ENCODE measurements at places on chromosomes 16 and 17.

DNA sequence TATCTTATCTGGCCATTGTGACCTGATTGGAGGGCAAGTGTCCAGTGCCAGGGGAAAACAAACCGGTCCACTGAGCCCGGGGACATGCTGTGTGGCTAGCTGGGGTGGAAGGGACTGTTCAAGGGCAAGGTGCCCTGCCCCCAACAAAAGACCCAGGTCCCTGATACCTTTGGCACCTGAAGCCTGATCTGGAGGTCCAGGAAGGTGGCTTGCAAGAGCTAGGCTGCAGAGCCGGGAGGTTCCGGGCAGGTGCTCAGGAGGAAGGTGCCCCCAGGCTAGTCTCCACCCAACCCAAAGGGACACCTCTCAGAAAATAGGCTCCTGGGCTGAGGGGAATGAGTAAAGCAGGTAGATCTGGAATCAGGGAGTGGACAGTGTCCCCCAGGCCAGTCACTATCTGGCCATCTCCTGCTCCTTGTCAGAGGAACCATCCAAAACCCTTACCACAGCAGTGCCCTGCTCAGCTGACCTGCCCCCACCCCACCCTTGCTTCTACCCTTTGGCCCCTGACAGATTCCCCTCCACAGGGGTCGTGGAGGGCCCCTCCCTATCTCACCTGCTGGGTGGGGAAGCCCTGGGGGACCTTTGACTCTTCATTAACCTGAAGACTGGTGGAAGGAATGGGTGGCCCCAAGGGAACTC lies 6.2 kb downstream of the NAT9 start:
- DNase-seq = no peak

DNA sequence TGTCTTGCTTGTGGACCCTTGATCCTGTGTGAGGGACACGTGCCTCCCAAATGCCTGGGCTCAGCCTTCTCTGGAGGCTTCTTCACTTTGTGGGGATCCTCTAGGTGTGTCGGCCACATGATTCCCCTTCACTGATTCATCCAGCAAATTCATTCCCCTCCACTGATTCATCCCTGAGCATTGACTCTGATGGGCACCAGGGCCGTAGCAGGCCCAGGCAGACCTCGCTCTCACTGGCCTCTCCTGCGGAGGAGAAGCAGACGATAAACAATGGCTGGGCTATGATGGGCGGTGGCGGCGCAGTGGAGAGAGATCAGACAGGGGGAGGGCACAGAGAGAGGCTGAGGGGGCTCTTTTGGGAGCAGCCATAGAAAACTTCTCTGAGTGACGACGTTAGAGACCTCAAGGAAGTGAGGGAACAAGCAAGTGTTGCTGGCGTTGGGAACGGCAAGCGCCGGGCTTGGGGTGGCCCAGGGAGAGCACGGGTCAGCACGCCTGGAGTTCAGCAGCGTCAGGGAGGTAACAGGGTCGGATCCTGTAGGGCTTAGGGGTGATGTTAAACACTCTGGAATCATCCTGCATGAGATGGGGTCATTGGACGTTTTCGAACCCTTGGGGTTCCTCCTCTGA lies 17.5 kb upstream of the RPTOR start:
- no peak for DNase-seq

DNA sequence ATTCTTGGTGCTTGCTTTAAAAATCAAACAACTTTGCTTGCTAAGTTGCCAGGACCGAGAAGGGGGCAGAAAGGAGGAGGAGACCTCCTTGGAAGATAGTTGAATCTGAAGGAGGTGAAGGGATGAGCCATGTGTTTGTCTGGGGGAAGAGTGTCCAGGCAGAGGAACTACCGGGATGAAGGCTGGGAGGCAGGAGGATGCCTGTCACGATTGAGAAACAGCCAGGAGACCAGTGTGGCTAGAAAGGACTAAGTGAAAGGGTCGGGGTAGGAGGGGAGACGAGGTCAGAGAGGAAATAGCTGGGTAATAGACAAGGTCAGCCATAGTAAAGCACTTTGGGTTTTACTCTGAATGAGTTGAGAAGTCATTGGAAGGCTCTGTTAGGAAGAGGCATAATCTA lies 38.9 kb upstream of the CSNK2A2 start:
- DNase-seq = no peak

- DNase-seq = peak; percentile 94
Observed at GRCh38 chr17:77424585-77425344, 284.0 kb downstream of the SEC14L1 start.

DNA sequence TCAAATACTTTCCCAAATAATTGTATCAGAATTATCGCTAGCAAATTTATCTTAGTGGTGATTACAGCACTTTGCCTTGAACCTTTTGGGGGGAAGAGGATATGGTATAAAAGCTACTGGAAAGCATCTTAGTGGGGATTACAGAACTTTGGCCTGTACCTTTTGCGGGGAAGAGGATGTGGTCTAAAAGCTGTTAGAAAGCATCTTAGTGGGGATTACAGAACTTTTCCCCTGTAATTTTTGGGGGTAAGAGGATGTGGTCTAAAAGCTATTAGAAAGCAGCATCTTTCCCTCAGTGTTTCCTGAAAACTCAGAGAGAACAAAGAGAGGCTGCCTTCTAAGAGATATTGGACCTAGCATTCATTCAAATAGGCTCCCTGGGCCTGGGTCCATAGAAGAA lies 4.1 kb downstream of the SLFN12 start:
- DNase-seq = no peak

DNA sequence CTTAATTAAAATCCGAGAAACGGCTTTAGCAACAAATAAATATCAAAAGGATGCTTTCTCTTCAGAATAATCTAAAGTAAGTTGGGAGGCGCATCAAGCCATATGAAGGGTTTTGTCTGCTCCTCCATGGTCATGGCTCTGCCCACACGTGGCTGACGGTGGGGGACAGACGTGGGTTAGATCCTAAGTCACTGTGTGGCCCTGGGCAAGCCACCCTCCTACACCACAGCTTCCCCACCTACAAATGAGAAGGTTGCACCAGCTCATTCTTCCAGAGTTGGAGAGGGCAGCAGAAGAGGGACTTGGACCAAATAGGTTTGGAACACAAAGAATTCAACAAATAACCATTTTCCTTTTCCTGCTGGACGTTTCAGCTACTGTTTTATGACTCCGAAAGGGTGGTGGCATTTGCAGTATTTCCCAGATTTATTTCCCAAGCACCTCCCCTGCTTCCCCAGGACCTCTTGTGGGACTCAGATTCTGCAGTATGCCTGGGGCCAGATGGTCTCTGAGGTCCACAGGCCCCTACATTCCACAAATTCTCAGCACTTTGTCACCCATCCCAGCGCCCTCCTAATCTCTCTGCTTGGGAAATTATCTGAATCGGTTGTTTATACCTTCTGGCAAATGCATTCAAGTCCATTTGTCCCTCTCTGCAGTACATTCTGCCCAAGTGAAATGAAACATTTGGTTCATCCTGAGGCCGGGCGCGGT lies 17.8 kb downstream of the LRRC75A start:
- no peak for DNase-seq
